ENCODE measurements at places on chromosomes 16 and 17. TPM values are rescaled to one million over a fixed set of nuclear protein-coding genes. Genes with fewer than 3 reads are reported as not detected.

CLEC18C gene
- under 0.01 TPM for total RNA-seq

OR3A3 gene
- not detected for total RNA-seq

HEATR9 gene
- total RNA-seq, result not detected

KLHL10 gene
- total RNA-seq, result not detected

ARHGDIG gene
- 0.34 TPM for total RNA-seq

KRT27 gene
- not detected for total RNA-seq

SNX20 gene
- total RNA-seq, result not detected

AGRP gene
- not detected for total RNA-seq

NECAB2 gene
- total RNA-seq, result not detected
